Stimulated activated CD4-positive, alpha-beta T cell treated with anti-CD3 and anti-CD28 coated beads, TNF-alpha, amount 100 ng/mL, for 24 hours (primary cell): ENCODE measurements at places on chromosomes 7 and 10.
A peak's percentile ranks its signal among the peaks of the same experiment; 100 is the strongest.

DNA sequence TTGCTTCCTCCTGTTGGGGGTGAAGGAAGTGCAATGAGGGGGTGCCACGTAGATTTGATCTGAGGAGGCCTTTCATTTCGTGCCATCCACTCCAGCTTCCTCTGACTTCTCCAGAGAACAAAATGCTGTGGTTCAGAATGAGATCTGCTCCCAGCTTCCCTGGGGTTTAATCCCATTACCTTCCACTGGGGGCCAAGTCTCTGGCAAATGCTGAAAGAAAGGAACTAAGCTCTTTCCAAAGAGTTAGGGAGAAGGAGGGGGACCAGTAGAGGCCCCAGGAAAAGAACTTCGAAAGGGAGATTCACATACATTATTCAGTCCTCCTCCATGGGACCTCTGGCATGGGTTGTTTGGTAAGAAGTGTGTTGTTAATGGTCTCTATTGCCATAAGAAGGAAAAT is 727.0 kb downstream of the TYW1 start:
- no peak for DNase-seq

GRCh38 chr7:125828153-125828700 is 898.6 kb upstream of the POT1 start:
- DNase-seq = no peak

GRCh38 chr7:106047184-106047583 is 64.9 kb downstream of the SYPL1 start:
- DNase-seq = no peak

- DNase-seq = no peak
Observed at GRCh38 chr7:92282930-92283329, 37.2 kb downstream of the ANKIB1 start.

DNA sequence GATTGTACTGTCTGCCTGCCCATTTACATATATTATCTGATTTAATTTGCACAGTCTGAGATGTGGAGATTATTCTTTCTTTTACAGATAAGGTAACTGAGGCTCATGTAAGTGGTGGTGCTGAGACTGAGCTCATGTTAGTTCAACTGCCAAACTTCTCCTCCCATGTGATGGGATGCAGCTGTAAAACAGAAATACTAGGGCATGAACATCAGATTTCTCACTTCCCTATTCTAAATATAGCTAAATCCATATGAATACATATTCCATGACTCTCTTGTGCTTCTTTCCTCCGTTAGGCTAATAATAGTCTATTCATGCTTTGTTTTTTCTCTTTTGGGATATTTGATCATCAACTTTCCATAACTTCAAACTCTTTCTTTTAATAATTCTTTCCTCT is 84.7 kb downstream of the PTPRZ1 start:
- no peak for DNase-seq

DNA sequence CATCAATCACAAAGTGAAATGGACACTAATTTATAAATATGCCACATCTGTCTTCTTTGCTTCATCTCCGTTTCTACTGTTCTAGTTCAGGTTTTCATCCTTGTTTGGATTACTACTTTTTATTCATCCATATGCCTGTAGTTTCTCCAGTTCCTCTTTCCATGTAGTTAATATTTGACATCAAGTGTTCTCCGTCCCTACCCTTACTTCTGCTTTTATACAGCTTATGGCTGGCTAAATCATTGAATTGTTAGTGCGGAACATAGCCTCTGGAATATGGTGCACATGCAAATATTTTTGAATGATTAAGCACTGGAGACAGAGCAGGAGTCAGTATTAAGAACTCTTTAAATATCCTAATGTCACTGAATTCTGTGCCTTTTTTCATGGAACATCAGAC is 230.0 kb upstream of the PPP1R3A start:
- no peak for DNase-seq

DNA sequence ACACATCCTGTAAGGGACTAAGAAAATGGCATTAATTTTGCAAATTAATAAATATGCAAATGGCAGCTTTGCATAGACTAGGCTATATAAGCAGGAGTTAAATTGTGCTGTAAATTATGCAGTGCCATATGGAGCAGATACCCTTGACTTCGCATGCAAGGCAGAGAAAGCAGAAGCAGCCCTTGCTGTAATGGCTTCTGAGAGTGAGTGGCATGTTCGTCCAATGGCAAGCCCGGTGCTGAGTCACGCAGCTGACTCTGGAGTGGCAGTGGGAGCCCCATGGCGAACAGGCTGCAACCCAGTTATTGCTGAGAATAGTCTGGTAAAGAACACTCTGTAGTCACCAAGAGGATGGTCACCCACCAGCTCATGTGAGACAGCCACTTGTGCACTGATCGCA is 1186.5 kb downstream of the TYW1 start:
- DNase-seq = no peak

DNA sequence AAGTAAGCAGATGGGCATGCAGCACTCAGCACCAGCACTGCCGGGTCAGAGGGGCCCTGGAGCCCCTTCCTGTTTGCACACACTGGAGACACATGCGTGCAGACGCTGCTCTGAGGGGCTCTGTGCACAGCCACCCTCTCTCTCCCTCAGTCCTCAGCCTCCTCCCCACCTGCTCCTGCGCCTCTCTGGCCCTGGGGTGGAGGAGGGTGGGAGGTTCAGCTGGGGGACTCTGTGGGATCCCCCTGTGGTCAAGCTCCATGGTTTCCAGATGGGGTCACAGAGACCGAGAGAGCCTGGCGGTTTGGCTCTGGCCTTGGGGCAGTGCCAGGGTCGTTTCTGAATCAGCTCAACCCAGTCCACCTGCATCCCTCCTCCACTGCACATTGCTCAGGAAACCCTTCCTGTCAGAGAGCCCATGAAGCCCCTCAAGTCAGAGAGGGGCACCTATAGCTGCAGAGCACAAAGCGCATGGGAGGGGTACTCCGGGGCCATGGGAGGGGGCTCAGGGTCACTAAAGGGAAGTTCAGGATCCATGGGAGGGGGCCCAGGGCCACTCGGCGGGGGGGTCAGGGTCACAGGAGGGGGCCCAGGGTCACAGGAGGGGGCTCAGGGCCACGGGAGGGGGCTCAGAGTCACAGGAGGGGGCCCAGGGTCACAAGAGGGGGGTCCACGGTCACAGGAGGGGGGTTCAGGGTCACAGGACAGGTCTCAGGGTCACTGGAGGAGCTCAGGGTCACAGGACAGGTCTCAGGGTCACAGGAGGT is 161.7 kb downstream of the ADARB2 start:
- DNase-seq = no peak

DNA sequence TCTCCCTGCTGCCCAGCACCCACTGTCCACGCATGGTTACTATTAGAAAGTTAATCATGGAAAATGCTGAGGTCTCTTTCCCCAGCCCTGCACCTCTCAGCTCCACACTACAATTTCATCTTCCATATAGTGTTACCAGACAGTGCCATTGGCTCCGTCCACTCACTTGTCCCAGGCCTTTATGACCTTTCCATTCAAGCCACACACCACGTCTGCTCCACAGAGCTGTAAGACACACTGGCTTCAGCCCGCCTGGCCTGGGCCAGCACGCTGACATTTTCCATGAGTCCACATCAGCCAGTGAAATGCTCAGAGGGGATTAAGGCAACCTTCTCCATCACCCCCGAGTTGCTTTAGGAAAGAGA is 118.7 kb downstream of the KCNMA1 start:
- DNase-seq = no peak

- DNase-seq = no peak
Observed at GRCh38 chr7:8210845-8211724, 50.9 kb downstream of the ICA1 start.

GRCh38 chr10:74743401-74743800 is 83.0 kb upstream of the KAT6B start:
- DNase-seq = no peak

GRCh38 chr10:117442944-117443685 is 67.9 kb upstream of the PDZD8 start:
- peak; percentile 57 for DNase-seq

DNA sequence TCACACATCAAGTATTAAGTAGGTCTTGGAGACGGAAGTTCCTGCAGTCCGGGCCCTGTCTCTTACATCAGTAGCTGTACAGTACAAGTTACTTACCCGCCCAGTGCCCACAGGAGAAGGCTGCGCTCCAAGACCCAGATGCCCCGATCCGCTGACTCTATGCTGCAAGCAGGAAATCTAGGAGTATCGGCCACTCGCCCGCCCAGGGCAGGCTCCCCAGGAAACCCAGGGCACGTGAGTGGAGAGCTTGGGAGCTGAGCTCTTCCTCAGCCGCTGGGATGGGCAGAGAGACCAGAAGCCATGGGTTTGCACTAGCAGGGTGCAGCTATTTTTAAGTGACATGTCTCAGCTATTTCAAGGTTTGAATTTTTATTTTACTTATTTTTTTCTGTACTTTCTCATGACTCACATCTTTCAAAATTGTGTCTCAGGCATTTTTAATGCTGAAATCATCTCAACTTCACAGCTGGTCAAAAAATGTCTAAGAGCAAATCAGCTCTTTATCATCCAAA is 1.9 kb upstream of the GPER1 start:
- DNase-seq = no peak

GRCh38 chr7:30743371-30744074 is 8.4 kb upstream of the INMT start:
- no peak for DNase-seq

- DNase-seq = no peak
Observed at GRCh38 chr10:59799421-59799820, 46.2 kb upstream of the MRLN start.

GRCh38 chr10:16436367-16436757 is 448 bp upstream of the PTER start:
- no peak for DNase-seq

DNA sequence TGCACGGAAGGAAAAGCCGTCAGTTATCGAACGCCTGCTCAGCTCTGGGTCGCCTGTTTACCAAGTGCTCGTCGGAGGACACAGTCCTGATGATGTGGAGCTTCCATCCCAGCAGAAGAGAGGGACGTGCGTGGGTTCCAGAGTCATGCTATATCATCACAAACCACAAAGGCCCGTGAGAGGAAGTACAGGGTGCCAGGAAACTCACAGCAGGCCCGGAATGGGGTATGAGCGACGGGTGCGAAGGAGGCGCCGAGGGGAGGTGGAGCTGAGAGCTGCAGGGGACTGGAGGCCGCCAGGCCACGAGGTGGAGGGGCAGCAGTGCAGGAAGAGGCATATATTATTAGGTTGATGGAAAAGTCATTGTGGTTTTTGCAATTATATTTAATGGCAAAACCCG is 102.5 kb downstream of the ACTR3B start:
- no peak for DNase-seq

DNA sequence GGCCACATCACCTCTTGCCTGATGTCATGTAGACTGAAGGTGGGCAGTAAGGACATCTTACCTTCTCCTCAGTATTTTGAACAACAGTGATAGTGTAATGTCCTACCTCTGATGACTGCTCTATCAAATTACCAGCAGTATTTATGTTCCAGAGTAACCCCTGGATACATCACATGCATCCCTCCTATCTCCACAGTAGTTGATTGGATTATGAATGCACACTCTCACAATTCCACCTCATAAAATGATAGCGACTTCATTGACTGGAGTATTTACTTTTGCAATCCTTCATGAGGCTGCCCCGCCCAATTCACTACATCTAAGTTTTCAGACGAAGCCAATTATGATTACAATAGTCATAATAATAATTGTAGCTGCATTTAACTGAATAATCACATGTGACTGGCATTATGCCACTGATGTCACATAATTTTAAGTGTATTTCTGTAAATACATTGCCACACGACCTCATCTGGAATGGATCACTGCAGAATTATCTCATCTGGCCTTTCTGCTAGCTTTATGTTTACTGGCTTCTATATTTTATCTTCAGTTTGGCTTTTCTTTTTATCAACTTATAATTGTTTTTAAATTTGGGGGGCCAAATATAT is 268.9 kb downstream of the SLC25A13 start:
- no peak for DNase-seq

- no peak for DNase-seq
Observed at GRCh38 chr7:386385-386784, 96.4 kb downstream of the FOXL3 start.

GRCh38 chr10:92265687-92266258 is 25.1 kb downstream of the CPEB3 start:
- DNase-seq = no peak

DNA sequence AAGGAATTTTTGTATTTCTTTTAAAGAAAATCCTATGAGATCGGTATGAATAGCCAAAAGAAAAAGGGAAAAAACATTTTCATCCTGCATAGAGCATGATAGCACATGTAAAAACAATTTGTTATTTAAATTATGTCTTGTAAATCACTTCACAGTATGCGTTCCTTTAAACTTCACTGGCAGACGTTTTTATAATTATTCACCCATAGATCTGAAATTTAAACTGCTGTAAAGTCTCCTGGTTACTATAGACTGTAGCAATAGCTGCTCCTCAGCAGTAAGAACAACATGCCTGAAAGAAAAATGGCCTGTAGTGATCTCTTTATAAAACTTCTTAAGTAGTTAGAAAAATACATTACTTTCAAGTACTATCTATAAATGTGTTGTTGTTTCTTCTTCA is 26.5 kb downstream of the CAPZA2 start:
- DNase-seq = no peak
